ENCODE measurements at places on chromosomes 1 and 21.

GRCh38 chr1:229640455-229640854 is 14.4 kb downstream of the URB2 start:
- DNase-seq = no peak

GRCh38 chr1:37481289-37482003 is 7.1 kb downstream of the ZC3H12A start:
- DNase-seq = no peak

DNA sequence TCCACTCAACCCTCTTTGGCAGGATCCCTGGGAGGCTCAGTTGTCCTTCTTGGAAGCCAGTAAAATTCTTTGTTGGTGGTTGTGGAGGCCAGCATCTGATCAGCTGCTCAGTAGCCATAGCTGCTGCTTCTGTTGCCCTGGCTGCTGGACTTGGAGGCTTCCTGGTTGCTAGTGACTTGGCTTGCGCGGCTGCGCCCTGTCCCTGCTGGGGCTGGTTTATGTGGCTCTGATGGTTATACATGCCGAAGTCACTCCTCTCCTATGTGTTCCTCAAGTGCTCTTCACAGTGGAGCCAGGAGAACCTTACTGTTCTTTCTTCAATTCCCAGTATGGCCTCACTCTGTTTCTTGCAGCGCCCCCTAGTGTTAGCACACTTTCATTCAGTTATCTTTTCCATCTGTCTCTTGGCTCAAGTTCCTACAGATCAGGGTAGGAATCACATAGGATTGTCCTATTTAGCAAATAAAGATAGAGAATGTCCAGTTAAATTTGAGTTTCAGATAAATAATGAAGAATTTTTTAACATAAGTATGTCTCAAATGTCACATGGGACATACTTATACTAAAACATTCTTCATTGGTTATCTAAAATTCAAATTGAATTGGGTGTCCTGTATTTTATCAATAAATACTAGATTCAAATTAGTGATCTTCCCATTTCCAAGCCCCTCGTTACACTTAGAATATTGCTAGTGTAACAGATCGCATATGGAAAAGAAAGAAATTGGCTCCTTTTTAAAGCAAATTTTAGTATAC is 176.5 kb downstream of the TGFB2 start:
- DNase-seq = peak; percentile 72

DNA sequence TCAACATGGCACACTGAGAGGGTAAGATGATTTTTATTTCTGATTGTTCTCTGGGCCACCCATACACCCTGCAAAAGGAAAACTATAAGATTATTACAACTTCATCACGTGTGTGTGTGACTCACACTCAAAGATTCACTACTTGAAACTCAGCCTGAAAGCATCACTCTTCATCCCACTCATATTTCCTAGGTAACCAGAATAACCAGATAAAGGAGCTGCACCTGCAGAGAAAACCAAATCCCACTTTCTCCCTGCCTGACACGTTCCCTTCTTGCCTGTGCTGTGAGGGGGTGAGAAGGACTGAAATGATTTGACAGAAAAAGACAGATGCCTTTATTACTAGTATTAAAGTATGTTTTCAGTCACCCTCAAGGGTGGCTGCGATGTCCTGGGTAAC is 131.6 kb downstream of the TGFBR3 start:
- DNase-seq = no peak

GRCh38 chr1:3013371-3014049 is 7.8 kb upstream of the ACTRT2 start:
- no peak for DNase-seq

- no peak for DNase-seq
Observed at GRCh38 chr1:157399984-157400382, 152.3 kb downstream of the FCRL5 start.

- no peak for DNase-seq
Observed at GRCh38 chr1:52204696-52205095, 62.8 kb downstream of the ZFYVE9 start.

GRCh38 chr1:216932424-216932823 is 209.2 kb upstream of the ESRRG start:
- DNase-seq = no peak

- DNase-seq = no peak
Observed at GRCh38 chr1:2778220-2778592, 23.3 kb downstream of the TTC34 start.

GRCh38 chr1:107056426-107057196 is at the start of gene PRMT6:
TSS of gene PRMT6 (plus strand) at chr1:107056674. CDS start at chr1:107056716, 42 bp downstream.
- DNase-seq = peak; percentile 9

- no peak for DNase-seq
Observed at GRCh38 chr1:119327094-119327449, 41.5 kb upstream of the HAO2 start.

DNA sequence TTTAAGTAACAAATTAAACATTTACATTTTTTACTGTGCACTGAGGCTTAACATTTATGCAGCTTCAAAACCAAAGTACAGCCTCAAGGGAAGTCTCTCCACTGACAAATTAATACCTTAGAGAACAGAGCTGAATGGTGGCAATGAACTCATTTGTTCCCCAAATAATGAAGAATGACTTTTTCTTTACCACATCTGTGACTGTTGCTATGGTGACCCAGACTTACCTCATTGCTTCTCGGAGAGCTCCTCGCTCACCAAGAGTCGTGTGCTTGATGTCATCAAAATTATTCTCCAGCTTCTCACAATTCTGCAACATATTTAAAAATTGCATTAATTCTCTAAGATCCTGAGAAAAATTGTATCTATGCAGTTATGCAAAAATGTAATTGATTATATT is 92.9 kb downstream of the DPYD start:
- no peak for DNase-seq

Data from hematopoietic multipotent progenitor cell treated with erythropoietin and hydrocortisone succinate and interleukin-3 and kit ligand, for 17 days (in vitro differentiated cells).